Ecto neural progenitor cell (in vitro differentiated cells): ENCODE measurements at places on chromosomes 4 and X.

GRCh38 chr4:34486461-34487363, 1757.6 kb downstream of the ARAP2 start:
- no peak for DNase-seq

DNA sequence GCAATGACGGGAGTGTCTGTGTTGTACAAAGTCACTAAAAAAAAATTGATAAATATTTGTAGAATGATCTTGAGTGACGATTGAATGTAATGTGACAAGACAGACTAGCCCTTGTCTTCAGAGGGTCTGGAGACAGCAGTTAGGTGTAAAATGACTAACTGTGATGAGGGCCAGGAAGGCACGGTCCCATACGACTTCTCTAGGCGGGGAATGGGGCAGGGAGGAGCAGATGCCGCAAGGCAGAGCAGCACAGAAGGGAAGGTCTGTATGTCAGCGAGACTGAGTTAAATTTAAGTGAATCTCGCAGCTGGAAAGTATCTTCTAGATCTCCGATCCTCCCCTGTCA, 405 bp downstream of the CENPE start:
- DNase-seq: no peak

DNA sequence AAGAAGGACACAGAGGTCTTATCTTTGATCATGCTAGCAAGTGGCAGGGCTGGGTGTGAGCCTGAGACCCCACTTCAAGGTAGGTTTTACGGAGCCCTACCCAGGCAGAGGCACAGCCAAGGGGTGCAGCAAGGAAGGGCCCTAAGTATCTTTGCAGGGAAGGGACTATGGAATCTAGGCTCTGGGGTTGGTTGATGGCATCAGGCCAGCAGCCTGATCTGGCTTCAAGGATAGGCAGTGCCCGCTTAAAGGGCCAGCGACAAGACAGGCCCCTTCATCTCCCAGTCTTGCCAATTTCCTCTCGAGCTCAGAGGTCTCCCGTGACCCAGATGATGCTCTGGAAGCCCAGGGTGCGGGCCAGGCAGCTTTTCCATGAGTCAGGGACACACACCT, 5.8 kb downstream of the ABLIM2 start:
- DNase-seq: no peak

DNA sequence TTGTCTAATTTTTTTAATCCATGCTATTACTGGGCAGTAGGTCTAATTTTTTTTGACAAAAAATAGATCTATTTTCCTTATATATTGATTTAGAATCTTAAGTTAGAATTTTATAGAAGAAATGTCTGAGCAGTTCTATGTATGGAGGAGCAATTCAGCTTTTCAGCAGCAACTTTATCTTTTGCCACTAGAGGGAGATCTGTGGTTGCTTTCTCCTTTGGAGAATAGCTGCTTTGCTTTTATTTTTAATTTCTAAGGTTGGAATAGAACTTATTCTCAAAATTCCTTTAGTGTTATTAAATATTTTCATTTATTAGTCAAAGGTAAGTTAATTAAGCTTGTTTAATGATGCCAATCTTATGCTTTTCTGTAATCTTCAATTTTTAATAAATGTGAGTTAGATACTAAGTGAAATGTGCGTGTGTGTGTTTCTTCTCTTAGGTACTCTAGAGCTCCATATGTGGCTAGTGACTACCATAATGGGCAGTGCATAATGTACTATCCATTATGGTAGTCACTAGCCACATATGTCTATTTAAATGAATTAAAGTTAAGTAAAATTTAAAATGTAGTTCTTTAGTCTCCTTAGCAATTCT, 29.3 kb downstream of the FAM199X start:
- no peak for DNase-seq

- no peak for DNase-seq
These were observed 57.7 kb downstream of the THOC2 start for GRCh38 chrX:123675154-123675553.

DNA sequence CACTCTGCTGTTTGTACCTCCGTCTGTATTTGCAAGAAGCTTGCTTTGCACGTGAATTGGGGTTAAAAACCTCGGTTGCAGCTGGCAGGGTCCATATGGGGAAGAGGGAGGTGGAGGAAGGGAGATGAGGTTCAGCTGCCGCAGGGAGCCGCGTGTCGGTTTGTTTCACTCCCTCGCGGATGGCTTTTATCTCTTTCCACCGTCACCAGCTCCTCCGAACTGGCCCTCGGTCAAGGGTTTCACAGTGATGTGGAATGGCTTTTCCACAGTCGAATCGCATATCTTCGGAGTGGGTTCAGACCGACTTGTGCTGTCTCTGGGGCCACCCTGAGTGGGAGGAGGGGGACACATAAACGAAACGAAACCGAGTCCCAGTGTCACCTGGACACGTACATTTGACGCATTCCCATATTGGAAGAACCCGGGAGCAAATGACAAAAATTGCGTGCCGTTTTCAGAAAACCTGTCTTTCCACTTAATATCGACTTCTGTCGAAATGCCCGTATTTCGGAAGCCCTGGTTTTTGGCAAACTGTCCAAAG, 929 bp downstream of the ZBTB33 start:
- DNase-seq: peak; percentile 45

GRCh38 chr4:48266781-48267180, 2.9 kb downstream of the TEC start:
- no peak for DNase-seq

DNA sequence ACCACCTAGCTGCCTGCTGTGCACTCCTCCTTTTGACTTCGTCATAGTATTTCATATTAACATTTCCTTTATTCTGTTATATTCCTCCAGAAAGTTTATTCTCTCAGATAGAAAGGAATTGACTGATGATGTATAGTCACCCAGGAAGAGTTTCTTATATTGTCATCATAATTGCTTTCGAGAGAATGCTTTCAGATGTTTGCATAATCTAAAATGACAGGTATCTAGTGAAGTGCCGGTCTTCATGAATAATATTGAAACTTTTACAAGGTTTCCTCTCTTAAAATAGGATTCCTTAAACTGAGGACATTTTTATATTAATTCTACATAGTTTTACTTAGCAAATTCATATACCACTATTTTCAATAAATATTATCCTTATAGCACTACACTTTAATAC, 10.1 kb downstream of the SEC24D start:
- no peak for DNase-seq

DNA sequence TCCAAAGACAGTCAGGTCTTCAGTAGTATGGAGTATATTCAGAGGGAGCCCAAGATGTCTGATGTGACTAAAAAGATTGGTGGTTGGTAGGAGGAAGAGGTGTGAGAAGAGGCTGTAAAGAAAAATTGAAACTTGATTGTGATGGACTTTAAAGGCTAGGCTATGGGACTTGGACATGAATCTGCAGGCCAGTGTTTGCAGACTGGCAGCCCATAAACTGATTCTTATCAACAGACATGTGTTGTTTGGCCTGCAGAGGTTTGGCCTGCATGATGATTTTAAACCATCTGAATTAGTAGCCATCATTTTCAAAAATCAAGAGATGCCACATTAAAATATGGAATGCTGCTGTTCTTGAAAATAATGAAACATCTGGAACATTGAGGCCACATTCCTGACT, 5.4 kb upstream of the AR start:
- no peak for DNase-seq

DNA sequence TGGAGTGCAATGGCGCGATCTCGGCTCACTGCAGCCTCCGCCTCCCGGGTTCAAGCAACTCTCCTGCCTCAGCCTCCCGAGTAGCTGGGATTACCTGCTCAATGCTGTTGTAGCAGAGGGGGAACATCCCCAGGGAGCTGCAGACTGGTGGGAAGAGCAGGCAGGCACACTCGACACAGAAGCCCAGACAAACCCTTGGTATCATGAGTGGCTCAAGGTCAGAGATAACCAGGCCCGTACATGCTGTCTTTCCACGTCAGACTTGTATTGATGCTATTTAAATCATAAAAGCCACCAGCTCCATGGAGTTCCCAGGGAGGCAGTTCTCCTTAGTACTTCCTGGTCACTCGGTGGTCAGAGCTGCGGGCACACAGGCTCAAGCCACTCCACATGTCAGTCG, 33.2 kb downstream of the TRIML2 start:
- DNase-seq: no peak

- no peak for DNase-seq
These were observed 130.1 kb downstream of the PDE5A start for GRCh38 chr4:119498527-119498926.

GRCh38 chr4:3874525-3875110, 108.4 kb downstream of the ADRA2C start:
- peak; percentile 21 for DNase-seq

DNA sequence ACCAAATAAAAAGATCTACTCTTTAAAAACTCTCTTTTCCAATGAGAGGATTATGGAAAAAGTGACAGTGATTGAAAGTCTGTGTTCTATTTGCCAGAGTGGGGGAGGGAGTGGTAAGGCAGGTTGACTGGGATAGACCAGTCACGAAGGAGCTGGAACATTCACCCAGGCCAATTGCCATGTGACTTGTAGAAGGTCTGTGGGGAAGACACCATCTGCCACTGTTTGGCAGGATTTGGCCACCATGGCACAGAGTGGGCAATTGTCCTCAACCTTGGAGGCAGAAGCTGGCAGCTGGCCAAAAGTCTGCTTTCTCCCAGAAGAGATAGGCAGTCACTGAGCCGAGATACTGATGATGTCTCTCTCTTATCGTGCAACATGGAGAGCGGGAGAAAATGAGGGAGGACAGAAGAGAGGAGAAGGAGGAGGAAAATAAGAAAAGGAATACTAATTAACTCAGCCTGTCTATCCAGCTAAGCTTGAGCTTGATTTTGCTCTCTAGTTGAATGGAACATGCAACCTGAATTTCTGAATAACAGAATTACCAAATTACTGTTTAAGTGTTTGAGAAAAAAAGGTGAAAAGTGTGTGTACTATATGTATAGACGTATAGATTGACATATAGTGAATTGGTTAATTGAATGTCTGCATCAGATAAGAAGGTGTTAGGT, 267.1 kb downstream of the ARHGAP24 start:
- no peak for DNase-seq

DNA sequence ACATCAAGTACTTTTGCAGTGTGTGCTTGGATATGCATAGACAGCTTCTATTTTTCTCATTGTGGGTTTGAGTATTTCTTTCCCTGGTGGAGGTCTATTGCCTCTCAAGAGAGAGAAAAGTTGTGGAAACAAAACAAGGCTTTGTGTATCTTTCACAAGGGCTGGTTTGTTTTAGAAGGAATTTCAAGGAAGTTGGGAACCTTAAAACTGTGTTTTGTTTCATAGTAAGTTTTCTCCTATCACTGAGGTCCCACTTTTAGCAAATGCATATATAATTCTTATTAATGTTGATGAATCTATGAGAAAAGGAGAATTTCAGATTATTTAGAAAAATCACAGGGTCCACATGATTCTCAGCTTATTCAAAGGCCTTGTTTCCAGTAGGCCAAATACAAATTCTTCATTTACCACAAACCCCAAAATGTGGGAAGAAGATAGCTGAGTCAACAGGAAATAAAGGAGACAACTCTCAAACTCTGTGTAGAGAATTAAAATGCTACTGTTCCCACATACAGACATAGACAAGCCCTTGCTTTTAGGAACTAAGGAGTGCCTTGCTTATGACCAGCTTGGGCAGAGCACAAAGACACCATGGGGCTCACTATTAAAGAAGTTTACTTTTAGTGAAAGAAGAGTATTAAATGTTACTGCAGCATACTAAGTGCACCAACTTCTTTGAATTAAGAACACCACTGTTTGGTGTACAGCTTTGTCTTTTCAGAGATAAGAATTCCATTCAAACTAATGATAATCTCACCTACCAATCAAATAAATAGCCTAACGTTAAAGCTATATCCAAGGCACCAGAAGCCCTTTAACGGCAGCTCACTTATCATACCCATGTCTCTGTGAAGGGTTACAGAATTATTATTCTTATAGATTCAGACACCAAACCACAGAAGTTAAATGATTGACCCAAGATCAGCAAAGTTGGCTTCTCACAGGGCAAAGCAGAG, 177.4 kb upstream of the LEF1 start:
- DNase-seq: no peak

DNA sequence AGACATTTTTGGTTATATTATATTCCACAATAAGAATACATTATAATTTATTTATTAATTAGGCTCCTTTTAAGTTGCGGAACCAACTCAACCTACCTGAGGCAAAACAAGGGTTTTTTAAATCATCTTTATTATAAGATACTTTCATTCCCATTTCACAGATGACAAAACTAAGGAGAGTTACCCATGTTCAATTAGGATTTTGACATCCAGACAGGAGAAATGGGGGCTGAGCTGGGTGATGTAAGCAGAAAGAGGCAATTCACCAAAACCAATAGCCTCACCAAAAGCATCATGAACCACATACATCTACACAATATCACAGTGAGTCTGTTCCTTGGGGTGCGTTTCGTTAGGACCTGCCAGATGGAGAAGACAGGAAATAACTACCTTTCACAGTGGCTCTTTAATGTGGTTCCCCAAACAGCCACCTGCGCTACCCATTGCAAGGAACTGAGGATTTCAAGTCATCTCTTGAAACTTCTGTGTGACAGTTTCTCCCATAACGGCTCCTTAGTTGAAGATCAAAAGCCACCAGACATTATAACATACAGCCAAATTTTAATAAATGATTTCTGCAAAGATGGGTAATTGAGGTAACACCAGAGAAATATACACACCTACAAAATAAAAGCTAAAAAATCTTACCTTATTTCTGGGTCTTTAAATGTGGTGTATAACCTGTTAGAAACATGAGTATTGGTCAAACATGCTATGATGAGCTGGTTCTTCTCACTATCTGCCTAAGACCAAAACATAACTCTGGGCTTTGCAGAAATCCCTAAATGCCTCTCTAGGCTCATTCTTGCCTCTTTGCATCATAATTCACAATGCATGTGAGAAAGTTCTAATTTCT, 190.6 kb upstream of the LEF1 start:
- no peak for DNase-seq

- DNase-seq: no peak
These were observed 20.8 kb upstream of the ABCG2 start for GRCh38 chr4:88179261-88179660.

- DNase-seq: no peak
These were observed 23.5 kb downstream of the TMEM31 start for GRCh38 chrX:103734125-103734760.

GRCh38 chrX:32571579-32571978, 639.8 kb downstream of the DMD start:
- no peak for DNase-seq

- DNase-seq: no peak
These were observed 350.1 kb downstream of the C4orf33 start for GRCh38 chr4:129446074-129446473.

GRCh38 chr4:7978907-7979651, 39.4 kb upstream of the AFAP1 start:
- no peak for DNase-seq

DNA sequence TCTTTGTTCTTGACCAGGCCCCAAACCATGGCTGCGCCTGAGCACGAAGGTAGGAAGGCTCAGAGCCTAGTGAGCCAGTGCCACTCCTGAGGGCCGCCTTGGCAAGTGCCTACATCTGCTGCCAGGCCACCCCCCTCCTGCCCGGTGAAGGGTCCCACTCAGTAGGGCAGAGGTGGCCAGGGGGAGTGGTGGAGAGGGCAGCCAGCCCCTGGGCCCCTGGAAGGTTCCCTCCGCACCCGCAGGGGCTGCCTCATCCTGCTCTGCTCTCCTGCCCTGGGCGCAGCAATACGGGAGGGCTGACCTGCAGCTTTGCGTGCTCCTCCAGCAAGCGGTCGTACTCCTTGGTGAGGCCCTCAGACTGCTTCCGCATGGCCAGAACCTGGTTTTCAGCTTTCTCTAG, 14.0 kb downstream of the SLC6A8 start:
- DNase-seq: no peak
